Dorsolateral prefrontal cortex (tissue), 122 donors: ENCODE measurements at places on chromosomes 16 and 17.

- no peak for DNase-seq
Measured at GRCh38 chr16:616733-617586, 13.8 kb upstream of the WFIKKN1 start.

- DNase-seq, result no peak
Measured at GRCh38 chr16:16817196-16817595, 438.3 kb downstream of the NPIPA7 start.

- peak; percentile 53 for DNase-seq
Measured at GRCh38 chr16:11224096-11224893, 31.7 kb downstream of the SOCS1 start.

GRCh38 chr17:38815576-38816193, 9.4 kb downstream of the CWC25 start:
- DNase-seq, result no peak

DNA sequence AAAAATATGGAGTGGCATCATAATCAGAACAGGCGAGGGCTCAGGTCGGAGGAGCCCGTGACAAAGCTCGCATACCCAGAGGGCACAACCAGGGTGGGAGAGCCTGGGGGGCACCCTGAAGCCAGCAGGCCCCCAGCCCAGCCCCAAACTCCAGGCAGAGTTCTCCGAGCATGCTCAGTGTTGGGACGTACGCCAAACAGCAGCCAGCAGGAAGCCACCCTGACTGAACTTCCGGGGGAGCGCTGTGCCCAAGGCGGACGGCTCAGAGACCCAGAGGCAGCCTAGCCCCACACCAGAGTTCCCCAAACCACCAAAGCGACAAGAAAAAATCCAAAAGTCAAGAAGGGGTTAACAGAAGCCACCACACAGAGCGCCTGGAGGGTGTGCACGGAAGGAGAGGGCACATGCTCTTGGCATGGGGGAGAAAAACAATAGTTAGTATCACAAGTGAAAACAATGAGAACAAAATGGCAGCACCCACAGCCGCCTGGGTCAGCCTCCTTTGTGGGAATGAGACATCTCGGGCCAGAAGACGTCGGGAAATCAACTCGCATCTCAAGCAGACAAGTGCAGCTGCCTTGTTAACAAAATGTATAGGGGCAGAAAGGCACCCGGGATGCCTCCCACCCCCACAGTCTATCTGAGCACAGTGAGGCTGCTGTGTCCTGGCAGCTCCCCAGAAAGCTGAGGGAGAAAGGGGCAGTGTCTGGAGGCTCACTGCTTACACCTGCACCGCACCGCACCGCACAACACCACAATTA, 11.9 kb downstream of the EXOC7 start:
- DNase-seq, result no peak

DNA sequence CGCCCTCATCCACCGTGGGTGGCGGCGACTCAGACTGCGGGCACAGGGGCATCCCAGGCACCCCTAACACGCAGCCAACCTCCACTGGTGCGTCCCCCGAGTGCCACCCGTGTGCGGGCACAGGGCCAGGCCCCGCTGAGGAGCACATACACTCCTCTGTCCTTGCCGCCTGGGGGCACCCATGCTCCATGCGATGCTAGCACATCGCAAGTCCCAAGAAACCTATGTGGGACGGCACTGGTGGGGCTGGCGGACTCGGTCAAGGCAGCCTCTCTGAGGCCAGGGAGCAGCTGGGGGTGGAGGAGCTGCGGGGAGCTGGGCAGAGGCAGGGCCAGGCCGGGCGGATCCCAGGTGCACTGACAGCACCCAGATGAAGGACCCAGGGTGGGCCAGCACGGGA, 4.0 kb downstream of the ZNF598 start:
- no peak for DNase-seq

- DNase-seq, result no peak
Measured at GRCh38 chr17:37177254-37177870, 198.4 kb upstream of the C17orf78 start.

DNA sequence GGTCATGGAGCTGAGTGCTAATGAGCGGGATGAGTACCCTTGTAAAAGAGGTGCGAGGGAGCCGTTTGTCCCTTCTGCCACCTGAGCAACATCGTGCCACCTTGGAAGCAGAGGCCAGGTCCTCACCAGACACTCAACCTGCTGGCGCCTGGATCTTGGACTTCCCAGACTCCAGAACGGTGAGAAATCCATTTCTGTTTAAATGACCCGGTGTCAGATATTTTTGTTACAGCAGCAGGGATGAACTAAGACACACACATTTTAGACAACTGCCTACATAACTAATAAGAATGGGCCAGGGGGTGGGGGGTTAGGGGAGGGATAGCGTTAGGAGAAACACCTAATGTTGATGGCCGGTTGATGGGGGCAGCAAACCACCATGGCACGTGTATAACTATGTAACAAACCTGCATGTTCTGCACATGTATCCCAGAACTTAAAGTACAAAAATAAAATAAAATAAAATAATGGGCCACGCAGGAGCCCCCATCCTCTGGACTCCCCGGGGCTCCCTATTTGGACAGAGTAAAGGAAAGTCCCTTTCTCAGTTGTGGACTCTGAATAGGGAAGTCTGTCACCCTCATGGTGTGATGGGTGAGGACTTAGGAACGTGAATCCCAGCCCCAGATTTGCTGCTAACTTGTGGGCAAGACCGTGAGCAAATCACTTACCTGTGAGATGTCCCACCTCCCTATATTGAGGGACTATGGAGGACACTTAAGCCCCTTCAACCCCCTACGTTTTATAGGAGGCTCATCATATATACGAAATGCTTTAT, 60.6 kb upstream of the DNAH17 start:
- no peak for DNase-seq

GRCh38 chr16:13332713-13333255, 431.4 kb downstream of the SHISA9 start:
- DNase-seq, result no peak

GRCh38 chr16:14527411-14528044, 102.5 kb downstream of the PARN start:
- DNase-seq, result no peak

- DNase-seq, result no peak
Measured at GRCh38 chr17:4199818-4200402, 56.9 kb downstream of the CYB5D2 start.

DNA sequence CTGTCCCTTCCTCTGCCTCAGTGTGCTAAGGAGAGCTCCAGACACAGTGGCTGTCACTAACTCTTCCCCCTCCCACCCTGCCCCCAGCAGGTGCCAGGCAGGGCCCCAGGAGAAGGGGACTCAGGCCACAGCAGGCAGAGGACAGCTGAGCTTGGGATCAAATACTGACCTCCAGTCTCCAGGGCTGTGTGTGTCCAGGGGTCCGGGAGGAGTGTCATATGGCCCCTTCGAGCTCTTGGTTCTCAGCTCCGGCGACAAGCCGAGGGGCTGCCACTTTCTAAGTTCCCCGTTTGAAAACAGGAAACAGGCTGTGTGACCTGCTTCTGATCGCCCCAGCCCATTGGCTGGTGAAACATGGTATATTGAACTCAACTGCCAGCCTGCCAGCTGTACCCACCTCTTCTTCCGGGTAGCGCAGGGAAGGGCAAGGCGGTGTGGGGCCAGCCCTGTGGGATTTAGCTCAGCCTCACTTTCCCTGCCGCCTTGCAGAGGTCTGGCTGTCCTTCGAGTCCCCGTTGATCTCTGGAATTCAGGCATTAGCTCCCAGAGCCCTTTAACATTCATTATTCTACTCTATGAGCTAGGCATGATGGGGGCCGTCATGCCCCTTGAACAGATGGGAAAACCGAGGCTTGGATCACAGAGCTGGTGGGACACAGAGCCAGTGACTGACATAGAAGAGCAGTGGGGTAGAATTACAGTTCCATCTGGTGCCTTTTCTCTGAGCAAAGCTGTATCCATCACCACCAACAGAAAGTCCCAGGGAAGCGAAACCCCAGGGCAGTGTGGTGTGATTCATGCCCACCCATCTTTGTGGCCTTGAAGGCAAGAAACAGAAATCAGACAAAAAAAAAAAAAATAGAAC, at the start of gene SNX20:
SNX20 (minus strand) TSS at position 292 of the 865 bp plus-strand sequence. CDS start 3,786 bp downstream, outside the sequence.
- no peak for DNase-seq

DNA sequence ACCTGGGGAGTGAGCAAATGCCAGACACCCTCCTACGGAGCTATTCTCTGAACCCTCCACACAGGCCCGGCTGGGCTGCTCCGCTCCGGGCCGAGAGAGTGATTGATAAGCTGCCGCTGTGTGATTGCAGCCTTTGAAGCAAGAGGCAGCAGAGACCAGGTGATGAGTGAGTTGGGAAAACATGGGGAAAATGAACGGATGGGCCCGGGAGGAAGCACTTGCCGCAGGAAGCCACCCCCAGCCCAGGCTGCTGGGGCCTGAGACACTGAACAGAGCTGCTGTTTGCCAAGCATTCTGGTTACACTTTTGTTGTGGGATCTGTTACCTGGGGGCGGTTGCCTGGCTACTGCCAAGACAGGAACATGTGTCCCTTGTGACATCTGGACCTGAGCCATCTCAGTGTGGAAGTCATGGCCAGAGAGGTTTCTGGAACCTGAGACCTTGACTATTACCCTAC, 46.4 kb upstream of the KLHDC4 start:
- no peak for DNase-seq

GRCh38 chr16:68590201-68590994, 51.3 kb downstream of the ZFP90 start:
- DNase-seq, result peak; percentile 31

DNA sequence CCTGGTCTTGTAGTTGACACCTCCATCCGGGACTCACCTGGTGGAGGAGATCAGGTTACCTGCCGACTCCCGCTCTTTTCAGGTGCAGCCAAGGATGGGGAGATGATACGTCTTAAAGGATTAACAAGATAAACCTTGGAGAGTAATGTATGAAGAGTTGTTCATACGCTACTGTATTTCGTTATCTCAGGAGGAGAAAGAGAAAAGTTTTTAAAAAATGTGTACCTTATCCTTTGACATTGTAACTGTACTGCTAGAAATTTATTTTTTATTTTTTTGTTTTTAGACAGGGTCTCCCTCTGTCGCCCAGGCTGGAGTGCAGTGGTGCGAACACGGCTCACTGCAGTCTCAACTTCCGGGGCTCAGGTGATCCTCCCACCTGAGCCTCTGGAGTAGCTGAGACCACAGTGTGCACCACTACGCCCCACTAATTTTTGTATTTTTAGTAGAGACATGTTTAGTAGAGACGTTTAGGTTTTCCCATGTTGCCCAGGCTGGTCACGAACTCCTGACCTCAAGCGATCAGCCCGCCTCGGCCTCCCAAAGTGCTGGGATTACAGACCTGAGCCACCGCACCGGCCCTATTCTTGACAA, 764 bp upstream of the SMURF2 start:
- DNase-seq, result no peak

DNA sequence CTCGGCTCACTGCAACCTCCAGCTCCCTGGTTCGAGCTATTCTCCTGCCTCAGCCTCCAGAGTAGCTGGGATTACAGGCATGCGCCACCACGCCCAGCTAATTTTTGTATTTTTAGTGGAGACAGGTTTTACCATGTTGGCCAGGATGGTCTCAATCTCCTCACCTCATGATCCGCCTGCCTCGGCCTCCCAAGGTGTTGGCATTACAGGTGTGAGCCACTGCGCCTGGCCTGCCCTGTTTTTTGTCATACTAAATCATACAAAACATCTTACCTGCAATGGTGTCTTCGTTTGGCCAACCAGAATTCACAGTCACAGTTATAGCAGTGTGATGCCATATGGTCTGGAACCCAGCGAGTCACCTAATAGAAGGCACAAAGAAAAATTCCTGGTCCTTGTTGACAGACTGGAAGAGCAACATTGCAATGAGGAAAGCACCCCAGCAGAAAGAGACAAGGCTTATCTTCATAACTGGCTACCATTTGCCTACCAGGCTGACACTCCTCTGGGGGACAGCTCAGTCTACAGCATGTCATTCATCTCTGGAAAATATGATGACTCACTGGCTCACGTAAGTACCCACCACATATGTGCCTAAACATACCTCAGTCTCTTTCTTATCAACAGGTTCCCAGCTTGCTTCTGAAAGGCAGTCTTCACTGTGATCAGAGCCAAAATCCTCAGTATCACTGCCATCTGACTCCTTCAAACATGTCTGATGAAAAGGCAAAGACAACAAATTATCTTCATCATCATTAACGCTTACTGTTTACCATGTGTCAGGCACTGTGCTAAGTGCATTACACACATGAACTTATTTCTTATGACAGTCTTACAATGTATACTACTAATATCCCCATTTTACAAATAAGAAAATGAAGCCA, 4.3 kb upstream of the HSF5 start:
- no peak for DNase-seq

DNA sequence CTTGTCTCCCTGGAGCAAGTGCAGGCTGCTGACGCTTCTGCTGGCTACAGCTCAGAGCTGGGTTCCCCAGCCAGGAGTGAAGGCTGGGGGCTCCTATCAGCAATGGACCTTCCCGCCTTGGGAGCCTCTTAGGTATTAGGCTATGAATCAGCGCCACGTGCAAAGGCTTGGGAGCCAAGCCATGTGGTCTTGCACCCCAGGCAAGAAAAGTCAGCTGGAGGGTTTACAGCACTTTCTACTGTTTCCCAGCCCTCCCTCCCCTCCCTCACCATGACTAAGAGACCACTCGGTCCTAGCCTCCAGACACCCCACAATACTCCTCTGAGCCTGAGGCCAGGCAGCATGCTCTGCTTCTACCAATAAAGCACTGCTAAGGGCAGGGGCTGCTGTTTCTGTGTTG, 12.3 kb downstream of the EPX start:
- no peak for DNase-seq

- DNase-seq, result no peak
Measured at GRCh38 chr17:43983515-43984411, 20.7 kb upstream of the NAGS start.

DNA sequence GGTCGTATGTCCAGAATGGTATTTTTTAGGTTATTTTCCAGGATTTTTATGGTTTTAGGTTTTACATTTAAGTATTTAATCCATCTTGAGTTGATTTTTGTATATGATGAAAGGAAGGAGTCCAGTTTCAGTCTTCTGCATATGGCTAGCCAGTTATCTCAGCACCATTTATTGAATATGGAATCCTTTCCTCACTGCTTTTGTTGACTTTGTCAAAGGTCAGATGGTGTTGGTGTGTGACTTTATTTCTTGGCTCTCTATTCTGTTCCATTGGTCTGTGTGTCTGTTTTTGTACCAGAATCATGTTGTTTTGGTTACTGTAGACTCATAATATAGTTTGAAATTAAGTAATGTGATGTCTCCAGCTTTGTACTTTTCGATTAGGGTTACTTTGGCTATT, 26.4 kb upstream of the TEKT1 start:
- no peak for DNase-seq

GRCh38 chr16:346587-346986, 5.9 kb downstream of the AXIN1 start:
- no peak for DNase-seq

- DNase-seq, result peak; percentile 80
Measured at GRCh38 chr16:87853411-87854052, 15.8 kb downstream of the SLC7A5 start.

GRCh38 chr17:864315-864714, 82.2 kb downstream of the MRM3 start:
- no peak for DNase-seq

DNA sequence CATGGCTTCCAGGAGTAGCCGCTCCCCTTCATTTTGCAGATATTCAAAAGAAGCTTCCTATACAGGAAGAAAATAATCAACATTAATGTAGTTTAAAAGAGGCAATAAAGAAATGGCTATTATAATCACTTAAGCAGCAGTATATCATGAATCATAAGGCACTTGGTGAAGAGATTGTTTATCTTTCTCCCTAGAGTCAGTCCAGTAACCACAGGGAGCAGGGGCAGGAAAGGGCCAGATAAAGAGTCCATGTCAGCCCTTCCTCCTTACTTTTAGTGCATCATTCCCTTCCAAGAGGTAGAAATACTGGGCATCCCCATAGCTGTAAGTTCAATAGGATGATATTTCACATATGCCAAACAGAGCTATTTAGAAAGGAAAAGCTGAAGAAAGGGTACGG, 184.6 kb upstream of the C17orf78 start:
- DNase-seq, result no peak
